Stimulated activated CD4-positive, alpha-beta T cell treated with anti-CD3 and anti-CD28 coated beads, Interleukin-1b, Interleukin-23, amount 100 ng/mL, for 1 hour (primary cell): ENCODE measurements at places on chromosomes 2 and 18.

DNA sequence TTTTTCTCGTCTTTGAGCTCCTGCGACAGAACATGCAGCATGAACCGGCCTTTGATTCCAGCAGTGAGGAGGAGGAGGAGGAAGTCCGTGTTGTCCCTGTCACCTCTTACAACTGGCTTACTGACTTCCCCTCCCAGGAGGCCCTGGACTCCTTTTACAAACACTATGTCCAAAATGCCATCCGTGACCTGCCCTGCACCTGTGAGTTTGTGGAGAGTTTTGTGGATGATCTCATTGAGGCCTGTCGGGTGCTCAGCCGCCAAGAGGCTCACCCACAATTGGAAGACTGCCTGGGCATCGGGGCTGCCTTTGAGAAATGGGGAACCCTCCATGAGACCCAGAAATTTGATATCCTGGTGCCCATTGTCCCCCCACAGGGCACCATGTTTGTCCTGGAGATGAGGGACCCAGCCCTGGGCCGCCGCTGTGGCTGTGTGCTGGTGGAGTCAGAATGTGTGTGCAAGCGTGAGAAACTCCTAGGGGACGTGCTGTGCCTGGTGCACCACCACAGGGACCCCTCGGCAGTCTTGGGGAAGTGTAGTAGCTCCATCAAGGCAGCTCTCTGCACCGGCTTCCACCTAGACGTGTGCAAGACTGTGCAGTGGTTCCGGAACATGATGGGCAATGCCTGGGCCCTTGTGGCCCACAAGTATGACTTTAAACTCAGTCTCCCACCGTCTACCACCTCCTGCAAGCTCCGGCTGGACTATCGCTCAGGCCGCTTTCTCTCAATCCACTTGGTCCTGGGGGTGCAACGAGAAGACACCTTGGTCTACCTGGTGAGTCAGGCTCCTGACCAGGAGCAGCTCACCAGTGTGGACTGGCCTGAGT lies 2.1 kb downstream of the ITPRIPL1 start:
- DNase-seq = no peak

- DNase-seq = no peak
These were observed 61.1 kb upstream of the THOC1 start for GRCh38 chr18:328928-329327.

- no peak for DNase-seq
These were observed 45.8 kb upstream of the HS6ST1 start for GRCh38 chr2:128364441-128364911.

- no peak for DNase-seq
These were observed 7.7 kb downstream of the MAPRE3 start for GRCh38 chr2:26978061-26978596.

DNA sequence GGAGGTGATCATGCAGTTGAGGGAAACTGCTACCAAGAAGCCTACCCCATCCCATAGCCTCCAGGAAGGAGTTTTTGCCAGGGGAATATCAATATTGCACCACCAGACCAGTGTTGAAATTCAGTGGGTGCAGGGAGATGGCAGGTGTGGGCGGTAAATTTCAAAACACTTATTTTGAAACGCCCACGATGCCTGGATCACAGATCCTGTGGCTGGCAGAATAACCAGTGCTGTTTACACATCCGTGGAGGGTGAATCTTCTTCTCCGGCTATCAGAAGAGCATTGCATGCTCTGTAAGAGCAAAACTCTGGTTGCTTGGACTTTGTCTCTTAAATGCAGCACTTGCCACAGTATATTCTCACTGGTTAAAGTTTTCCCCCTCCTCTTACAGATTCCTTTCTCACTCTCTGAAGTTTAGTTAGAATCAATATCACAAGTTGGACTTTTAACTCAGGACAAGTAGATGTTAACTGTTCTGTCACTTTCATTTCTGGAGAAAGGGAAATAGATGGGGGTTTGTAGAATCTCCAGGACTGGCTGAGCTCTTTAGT lies 70.5 kb upstream of the ZCCHC2 start:
- no peak for DNase-seq

- no peak for DNase-seq
These were observed 99.6 kb downstream of the ATAD2B start for GRCh38 chr2:23827287-23827686.

- no peak for DNase-seq
These were observed 359.2 kb upstream of the RND3 start for GRCh38 chr2:150846691-150847090.

- DNase-seq = no peak
These were observed 1178.2 kb upstream of the NRXN1 start for GRCh38 chr2:52210161-52210560.

DNA sequence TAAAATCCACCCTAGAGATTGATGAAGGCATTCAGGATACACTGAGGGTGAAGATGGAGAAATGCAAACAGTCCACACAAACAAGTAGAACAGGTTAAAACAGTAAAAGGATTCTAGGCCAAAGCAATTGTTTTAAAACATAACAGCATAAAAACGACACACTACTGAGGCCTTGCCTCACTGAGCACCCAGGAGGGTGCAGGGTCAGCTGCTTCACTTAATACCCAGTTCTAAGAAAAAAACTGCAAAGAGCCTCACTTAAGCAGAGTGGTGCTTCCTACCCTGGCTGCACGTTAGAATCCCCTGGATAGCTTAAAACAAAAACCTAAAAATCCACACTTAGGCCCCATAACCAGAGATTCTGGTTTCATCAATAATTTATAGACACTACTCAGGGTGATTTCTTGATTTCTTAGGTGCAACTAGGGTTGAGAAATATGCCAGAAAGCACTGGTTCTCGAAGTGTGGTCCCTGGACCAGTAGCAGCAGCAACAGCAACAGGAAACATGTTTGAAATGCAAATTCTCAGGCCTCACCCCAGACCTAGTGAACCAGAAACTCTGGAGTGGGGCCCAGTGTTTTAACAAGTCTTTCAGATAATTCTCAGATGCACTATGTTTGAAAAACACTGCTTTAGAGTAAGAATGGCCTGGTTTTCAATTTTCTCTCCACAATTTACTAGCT lies 279.1 kb downstream of the ZEB2 start:
- no peak for DNase-seq

DNA sequence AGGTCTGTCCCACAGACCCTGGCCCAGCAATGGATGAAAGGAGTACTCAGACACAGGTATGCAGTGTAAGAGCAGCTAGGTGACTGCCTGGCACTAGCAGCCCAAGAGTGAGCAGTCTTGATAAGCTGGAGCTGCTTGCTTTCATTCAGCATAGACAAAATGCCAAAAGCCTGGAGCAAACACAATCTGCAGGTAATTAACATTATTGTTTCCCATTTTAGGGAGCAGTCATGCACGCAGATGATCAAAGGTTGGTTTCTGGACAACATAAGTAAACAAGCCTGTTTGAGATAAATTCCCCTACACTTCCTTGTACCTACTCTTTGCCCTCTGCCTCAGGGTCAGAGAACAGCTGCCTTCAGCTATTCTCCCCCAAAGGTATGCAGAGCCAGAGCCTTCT lies 73.7 kb upstream of the MSTN start:
- DNase-seq = no peak

DNA sequence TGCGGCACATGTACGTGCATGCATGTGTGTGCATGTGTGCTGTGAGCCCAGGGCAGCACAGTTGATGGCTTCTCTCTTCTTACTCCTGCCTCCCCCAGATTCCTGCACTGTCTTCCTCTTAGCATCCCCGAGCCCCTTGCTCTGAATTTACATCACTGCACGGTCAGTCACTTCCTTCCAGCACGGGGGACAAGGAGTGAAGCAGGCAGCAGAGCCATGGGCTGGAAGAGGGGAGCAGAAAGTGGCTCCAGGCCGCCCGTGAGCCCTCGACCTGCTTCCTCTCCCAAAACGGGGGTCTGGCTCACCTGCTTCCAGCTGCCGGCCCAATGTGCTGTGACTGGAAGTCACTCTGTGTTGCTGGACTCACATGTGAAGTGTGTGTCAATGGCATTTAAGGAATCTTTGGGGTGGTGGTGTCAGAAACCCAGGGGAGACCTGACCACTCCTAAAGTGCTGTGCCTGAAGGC lies 106.1 kb downstream of the FAM210A start:
- no peak for DNase-seq

DNA sequence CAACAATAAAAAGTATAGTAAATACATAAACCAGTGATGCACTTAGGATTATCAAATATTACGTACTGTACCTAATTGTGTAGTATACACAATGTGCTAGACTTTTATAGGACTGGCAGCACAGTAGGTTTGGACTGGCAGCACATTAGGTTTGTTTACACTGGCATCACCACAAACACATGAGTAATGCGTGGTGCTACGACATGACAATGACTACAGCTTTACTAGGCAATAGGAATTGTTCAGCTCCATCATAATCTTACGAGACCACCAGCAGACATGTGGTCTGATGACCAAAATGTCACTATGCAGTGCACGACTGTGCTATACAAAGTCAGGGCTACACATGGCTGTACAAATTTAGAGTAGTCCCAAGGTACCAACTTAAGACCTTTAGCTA lies 2.3 kb downstream of the MBOAT2 start:
- no peak for DNase-seq

- no peak for DNase-seq
These were observed 380.2 kb downstream of the TXNL1 start for GRCh38 chr18:56258178-56258577.

DNA sequence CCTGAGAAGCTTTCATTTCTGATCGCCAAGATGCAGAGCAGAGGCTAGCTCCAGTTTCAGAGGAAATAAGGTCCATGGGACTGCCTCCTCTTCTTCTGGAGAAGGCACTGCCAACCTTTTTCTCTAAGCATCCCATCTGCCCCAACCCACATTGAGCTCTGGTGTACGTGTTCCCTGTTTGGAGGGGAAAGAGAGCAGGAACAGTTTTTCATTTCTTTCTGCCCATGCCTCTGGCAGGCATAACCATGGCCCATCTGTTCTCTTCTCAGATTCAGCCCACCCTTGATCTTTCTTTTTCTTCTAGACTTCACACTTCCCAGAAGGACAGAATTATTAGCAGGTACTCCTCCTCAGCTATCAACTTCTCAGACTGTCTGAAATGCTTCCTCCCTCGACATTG lies 1110.3 kb upstream of the KLHL29 start:
- no peak for DNase-seq

DNA sequence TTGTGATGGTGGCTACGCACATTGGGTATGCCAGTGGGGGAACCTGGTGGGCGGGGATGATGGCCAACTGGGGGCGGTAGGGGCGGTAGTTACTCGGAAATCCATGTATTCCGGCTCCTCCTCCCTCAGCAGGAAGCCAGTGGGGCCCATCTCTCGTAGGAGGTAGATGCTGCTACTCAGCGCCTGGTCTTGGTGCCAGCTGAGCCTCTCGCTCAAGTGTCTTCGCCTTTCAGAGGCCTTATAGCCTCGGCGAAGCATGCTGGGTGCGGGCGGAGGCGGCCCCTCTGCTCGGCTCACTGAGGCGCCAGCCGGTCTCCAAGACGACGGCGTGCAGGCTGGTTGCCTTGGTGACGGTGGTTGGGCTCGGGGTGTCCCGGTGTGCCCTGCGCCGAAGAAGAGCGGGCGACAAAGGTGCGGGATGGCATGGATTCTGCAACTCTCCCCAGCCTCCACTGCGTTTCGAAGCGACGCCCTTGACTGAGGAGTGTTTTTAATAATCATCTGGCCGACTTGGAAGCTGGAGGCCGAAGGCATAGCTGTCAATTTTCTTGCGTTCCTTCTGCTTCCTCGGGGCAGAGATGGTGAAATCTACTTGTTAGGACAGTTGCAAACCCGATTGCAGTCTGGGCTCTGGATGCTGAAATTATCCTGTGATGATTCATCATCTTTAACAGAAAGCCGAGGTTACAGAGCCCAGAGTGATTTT lies at the start of gene ZSWIM2:
TSS of gene ZSWIM2 (minus strand) at position 298 of the 706 bp plus-strand sequence. CDS start at position 258, 40 bp downstream.
- no peak for DNase-seq

- no peak for DNase-seq
These were observed 5.8 kb upstream of the SLC20A1 start for GRCh38 chr2:112639936-112640335.

GRCh38 chr2:217016796-217017419 lies 157.0 kb upstream of the TNP1 start:
- no peak for DNase-seq

DNA sequence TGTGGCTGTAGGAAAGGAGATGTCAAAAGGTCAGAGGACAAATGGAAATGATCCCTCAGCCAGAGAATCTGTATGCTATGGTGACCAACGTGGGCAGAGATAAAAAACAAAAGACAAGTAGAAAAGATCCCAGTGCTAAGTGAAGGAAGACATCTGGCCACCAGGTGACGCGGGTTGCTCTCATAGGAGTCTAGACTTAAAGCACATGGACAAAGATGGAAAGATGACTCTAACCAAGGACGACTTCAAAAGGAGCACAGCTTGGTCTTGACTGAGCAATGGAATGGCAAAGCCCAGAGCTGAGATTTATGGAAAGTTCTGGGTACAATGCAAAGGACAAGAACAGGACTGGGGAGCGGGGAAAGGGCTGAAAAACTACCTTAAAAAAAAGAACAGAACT lies 96.8 kb downstream of the CLIP4 start:
- no peak for DNase-seq

- no peak for DNase-seq
These were observed 24.8 kb upstream of the EFEMP1 start for GRCh38 chr2:55948176-55948923.

GRCh38 chr2:234911271-234911670 lies 40.5 kb upstream of the SH3BP4 start:
- DNase-seq = no peak

DNA sequence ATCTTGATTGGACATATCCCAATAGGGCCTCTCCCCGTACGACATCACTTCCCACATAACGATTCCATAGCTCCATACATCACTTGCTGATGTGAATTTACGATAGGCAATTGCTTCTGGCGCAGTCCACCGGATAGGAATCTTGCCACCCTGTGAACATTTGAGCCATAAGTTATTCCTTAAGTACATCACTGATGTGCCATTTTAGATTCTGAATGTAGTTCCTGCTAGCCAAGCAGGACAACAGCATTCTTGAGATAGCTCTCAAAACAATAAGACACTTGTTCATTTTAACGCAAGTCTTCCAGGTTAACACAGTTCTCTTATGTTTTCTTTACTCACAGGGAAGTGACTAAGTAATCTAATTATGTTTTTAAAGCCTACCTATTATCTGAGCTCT lies 138.0 kb downstream of the EPHA4 start:
- no peak for DNase-seq

- DNase-seq = no peak
These were observed 334.6 kb upstream of the VRK2 start for GRCh38 chr2:57711991-57712390.

- no peak for DNase-seq
These were observed 254.0 kb upstream of the SLC14A2 start for GRCh38 chr18:45361125-45361851.

- DNase-seq = no peak
These were observed 573.1 kb upstream of the SOX11 start for GRCh38 chr2:5119046-5119445.

GRCh38 chr18:58887613-58887963 lies 22.9 kb downstream of the ZNF532 start:
- DNase-seq = no peak

GRCh38 chr2:128277961-128278681 lies 40.5 kb downstream of the HS6ST1 start:
- DNase-seq = no peak
